NCI-H1694 treated with DMSO at 0.1 percent for 48 hours (cell line): ENCODE measurements at places on chromosomes 6 and 20.
A peak's percentile ranks its signal among the peaks of the same experiment; 100 is the strongest.

- peak; percentile 15 for DNase-seq
Observed at GRCh38 chr20:380763-381580, 412 bp downstream of the TRIB3 start.

DNA sequence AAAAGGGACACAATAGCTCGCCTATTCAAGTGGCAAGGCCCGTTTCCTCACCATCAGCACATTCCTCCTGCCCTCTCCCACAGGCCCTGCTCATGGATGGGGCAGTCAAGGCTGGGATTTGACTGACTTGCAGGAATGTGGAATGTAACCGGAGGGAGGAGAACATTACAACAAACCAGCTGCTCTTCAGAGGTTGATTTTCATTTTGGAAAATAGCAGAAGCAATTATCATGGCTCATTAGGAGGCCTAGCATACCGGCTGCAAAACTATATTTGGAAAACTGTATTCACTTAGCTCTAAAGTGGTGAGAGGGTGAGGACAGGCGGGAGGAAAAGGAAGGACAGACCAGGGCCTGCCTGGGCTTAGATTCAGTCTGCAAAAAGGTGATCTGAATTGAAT, 283.7 kb downstream of the CD83 start:
- no peak for DNase-seq

GRCh38 chr6:158786645-158787304, 32.4 kb downstream of the EZR start:
- no peak for DNase-seq

GRCh38 chr6:3259491-3259958, 778 bp downstream of the PSMG4 start:
- peak; percentile 22 for DNase-seq

DNA sequence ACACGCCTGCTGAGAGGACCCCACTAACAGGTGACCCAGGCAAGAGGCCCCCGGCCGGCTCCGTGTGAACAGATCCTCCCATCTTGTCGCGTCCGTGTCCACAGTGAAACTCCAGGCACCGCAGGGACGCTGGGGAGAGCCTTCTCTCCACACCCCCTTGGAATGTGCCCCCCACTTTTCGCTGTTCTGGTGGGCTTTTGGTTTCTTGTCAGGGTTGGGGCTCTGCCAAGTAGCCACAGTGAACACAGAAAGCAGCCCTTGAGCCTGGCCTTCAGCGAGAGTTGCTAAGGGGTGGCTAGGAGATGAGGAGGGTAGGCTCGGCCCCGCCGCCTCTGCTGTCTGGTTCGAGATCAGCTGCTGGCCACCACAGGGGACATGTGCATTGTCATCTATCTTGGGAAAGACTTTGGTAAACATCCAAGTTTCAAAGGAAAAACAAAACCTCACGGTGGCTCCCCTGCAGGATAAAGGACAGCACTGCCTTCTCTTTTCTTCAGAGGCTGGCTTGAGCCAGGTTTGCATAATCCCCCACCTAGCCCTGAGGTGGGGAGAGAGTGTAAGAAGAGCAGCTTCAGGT, 22.7 kb downstream of the SYNDIG1 start:
- DNase-seq, result no peak

GRCh38 chr20:38434770-38435554, at the start of gene SNHG17:
TSS of gene SNHG17 (minus strand) at chr20:38435328.
- DNase-seq, result peak; percentile 69

- no peak for DNase-seq
Observed at GRCh38 chr6:160678744-160679401, 14.8 kb upstream of the LPA start.

GRCh38 chr20:20130399-20130798, 78.1 kb downstream of the CFAP61 start:
- DNase-seq, result peak; percentile 58

DNA sequence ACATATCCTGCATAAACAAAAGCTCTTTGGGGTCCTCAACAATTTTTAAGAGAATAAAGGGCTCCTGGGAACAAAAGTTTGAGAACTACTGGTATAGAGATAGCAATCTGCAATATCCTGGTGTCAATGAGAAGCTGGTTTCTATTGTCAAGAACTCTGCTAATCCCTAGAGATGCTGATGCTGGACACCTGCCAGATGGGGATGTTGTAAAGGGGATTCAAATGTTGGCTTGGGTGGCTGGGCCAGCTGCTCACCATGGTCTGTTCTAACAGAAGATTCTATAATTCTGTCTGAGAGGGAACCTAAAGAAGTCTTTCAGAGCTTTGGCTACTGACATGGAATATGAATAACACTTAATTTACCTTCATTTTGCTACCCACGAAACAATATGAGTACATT, 137.8 kb downstream of the BTBD9 start:
- peak; percentile 71 for DNase-seq

DNA sequence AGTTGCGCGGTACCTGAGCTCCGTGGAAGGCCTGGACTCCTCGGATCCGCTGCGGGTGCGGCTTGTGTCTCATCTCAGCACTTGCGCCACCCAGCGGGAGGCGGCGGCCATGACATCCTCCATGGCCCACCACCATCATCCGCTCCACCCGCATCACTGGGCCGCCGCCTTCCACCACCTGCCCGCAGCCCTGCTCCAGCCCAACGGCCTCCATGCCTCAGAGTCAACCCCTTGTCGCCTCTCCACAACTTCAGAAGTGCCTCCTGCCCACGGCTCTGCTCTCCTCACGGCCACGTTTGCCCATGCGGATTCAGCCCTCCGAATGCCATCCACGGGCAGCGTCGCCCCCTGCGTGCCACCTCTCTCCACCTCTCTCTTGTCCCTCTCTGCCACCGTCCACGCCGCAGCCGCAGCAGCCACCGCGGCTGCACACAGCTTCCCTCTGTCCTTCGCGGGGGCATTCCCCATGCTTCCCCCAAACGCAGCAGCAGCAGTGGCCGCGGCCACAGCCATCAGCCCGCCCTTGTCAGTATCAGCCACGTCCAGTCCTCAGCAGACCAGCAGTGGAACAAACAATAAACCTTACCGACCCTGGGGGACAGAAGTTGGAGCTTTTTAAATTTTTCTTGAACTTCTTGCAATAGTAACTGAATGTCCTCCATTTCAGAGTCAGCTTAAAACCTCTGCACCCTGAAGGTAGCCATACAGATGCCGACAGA, 9.9 kb downstream of the HEY2 start:
- DNase-seq, result no peak

GRCh38 chr6:17679726-17680125, 27.0 kb downstream of the NUP153 start:
- DNase-seq, result no peak

DNA sequence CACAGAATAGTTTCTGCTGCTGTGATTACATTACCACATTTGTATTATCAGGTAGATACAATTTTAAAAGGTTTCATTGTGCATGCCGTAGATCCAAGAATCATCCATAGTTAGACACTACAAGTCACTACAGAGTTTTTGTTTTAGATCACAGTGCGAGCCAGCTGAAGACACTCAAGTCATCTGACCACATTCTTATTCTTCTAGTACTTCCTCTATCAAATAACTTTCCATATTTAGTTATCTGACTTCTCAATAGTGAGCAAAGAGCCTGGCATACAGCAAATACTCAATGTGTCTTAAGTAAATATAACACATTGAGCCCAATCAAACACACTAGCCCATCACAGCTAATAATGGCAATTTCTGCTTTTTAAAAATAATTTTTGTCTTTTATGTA, 195.4 kb downstream of the ASCC3 start:
- DNase-seq, result no peak

GRCh38 chr20:62740286-62741141, 31.9 kb downstream of the NTSR1 start:
- no peak for DNase-seq

DNA sequence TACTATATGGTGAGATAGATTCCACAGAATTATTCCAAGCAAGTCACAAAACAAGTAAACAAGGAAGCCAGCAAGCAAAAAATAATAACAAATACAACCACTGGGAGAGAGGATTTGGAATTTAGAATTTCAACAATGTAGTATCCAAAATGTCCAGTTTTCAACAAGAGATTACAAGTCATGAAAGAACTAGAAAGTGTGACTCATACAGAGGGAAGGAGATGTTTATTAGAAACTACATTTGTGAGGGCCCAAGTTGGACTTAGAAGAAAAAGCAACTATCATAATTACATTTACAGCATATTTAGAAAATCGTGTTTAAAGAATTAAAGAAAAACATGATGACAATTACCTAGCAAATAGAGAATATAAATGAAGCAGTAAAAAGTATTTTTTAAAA, 494.6 kb upstream of the ID4 start:
- DNase-seq, result no peak

DNA sequence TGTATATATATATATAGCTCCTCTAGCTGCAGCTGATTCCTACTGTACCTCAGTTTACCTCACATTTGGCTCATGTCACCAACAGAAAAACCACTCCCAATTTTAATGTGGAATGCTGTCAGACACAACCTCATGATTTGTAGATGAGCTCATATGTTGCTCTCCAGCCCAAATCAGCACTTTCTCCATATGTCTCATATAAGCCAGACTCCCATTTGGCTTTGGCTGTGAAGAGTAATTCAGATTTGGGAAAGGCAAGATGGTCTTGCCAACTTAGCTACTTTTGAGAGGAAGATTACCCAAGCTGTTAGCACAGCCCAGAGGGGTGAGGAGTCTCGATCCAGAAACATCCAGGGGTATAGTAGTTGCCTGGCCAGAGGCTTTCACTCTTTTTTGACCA, 342.2 kb upstream of the NT5E start:
- no peak for DNase-seq

DNA sequence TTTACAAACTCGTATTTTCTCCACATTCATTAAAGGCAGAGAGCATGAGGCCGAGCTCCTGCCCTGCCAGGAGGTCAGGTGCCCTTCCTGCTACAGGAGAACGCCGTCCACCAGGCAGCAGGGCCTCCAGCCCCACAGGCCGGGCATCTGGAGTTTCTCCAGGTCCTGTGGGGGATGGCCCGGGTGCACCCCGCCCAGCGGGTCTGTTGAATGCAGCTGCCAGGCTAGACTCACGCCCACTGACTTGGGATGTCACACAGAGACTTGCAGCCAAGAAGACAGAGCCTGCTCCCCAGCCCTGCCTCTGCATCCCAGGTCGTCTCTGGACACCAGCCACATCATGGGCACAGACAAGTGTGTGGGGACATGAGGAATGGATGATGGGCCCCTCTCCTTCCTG, 376.4 kb downstream of the CDH4 start:
- no peak for DNase-seq

- DNase-seq, result peak; percentile 81
Observed at GRCh38 chr6:52594221-52594620, 17.4 kb upstream of the TRAM2 start.

GRCh38 chr20:62292108-62292507, 10.7 kb upstream of the ADRM1 start:
- DNase-seq, result no peak

GRCh38 chr6:70221025-70221714, 81.7 kb downstream of the COL9A1 start:
- peak; percentile 56 for DNase-seq

- peak; percentile 70 for DNase-seq
Observed at GRCh38 chr6:127342946-127343808, at the start of gene ECHDC1. TSS of gene ECHDC1 (minus strand) at chr6:127343609. CDS start at chr6:127331028, 12,581 bp downstream.

GRCh38 chr6:99064834-99065233, 117.1 kb upstream of the FBXL4 start:
- DNase-seq, result no peak

GRCh38 chr6:107228754-107229153, 113.4 kb upstream of the BEND3 start:
- DNase-seq, result no peak

DNA sequence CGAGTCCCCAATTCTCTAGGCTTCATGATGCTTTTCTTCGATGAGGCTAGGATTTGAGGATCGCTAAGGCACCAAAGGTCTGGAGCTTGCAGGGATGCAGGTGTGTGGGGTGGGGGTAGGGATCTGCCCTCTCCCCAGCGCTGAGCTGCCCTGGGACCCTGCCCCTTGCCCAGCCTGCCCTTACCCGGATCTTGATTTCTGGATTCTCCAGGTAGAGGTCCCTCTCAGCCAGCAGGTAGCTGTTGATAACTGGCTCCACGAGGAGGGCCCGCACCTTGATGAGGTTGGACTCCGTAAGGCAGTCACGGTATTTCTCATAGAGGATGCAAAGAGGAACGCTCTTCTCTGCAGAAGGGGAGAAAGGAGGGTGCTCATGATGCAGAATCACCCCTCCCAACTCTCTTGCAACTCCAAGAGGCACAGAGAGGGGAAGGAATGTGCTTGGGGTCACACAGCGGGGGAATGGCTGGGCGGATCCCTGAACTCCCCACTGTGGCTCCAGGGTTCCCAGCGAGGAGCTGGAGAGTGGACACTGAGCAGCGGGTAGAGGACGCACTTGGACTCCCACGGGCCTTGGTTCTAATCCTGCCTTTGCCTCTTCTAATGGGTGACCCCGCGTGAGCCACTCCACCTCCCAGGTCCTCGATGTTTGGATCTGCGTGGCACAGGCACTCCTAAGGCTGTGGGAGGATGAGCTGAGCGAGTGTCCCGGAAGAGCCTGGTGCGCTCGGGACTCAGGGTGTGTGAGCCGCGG, 32.7 kb downstream of the TGM2 start:
- no peak for DNase-seq

- no peak for DNase-seq
Observed at GRCh38 chr6:34695729-34696188, 808 bp downstream of the ILRUN start.

- DNase-seq, result no peak
Observed at GRCh38 chr6:35077713-35078105, 63.4 kb downstream of the TCP11 start.

DNA sequence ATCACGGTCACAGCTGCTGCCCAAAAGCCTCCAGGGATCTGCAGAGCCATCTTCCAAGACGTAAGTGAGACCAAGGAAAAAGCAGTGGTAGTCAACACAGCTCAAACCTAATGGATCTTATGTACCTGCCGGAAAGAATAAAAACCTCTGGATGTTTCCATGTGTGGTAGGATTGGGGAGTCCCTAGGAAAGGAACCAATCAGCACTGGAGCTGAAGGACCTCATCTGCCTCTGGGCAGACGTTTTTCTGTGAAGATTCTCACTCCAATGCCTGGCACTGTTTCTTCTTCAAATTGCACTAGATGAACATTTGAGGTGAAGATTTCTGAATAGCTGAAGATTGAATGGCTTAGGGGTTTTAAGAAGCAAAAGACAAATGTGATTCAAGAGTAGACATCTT, at the start of gene HLA-DQB2:
Gene HLA-DQB2 (minus strand): TSS at position 112 of the 400 bp plus-strand sequence. CDS start 62 bp downstream, at position 50.
- no peak for DNase-seq

DNA sequence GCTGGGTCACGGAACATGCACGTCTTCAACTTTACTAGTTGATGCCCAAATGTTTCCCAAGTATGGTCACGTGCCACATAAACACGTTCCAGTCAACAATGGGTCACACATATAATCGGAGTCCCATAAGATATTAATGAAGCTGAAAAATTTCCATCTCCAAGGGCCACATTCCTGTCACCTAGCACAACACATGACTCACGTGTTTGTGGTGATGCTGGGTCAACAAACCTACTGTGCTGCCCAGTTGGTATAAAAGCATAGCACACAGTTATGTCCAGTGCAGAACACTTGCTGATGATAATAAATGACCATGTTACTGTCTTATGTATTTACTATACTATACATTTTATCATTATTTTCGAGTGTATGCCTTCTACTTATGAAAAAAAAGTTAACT, 68.0 kb upstream of the INSM1 start:
- no peak for DNase-seq

- no peak for DNase-seq
Observed at GRCh38 chr20:10647471-10647870, 26.3 kb downstream of the JAG1 start.
